Stimulated activated CD4-positive, alpha-beta T cell treated with anti-CD3 and anti-CD28 coated beads, Interleukin-1b, Interleukin-23, amount 100 ng/mL, for 1 hour (primary cell): ENCODE measurements at places on chromosomes 2 and 18.

DNA sequence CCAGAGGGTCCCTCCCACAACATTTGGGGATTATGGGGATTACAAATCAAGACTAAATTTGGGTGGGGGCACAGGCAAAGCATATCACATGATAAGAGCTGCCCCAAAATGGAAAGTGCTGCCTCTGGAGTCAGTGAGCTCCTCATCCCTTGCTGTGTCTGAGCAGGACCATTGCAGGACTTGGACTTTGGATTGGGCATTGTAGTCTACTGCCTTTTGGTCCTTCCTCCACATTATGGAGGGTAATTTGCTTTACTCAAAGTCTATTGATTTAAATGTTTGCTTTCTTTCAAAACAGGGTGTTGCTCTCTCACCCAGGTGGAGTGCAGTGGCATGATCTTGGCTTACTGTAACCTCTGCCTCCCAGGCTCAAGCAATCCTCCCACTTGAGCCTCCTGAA is 106.8 kb upstream of the LDAH start:
- no peak for DNase-seq

DNA sequence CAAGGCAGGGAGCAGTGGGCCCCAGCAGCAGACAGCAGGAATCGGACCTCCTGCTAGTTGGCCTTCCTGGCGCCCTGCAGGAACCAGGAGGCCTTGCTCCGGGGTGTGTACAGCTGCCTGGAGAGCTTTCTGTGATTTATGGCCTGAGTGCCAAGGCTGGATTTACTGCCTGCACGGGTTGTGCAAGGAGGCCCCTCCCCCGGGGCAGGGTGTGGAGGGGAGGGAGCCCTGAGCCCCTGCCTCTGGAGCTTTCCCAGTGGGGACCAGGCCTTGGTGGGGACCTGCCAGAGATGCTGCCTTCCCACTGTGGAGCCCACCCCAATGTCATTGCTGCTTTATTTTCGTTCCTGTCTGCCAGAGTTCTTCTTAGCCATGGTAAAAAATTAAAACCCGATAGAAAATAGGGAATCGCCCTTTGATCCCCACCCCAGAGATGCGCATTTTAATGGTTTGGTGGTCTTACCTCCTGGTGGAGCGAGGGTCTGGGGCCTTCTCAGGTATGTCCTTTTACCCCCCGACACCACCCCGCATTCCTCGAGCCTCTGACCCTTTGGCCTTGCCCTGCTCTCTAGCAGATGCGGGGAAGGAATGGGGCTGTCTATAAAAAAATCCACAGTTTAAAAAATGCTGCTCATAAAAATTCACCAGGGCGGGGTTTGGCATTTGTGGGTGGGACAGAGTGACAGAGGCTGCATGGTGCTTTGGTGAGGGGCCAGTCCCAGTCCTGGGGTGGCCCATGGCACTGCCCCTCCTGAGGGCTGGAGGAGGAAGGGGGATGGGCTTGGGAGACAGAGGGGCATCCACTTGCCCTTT is 6.9 kb upstream of the RALB start:
- DNase-seq = no peak

DNA sequence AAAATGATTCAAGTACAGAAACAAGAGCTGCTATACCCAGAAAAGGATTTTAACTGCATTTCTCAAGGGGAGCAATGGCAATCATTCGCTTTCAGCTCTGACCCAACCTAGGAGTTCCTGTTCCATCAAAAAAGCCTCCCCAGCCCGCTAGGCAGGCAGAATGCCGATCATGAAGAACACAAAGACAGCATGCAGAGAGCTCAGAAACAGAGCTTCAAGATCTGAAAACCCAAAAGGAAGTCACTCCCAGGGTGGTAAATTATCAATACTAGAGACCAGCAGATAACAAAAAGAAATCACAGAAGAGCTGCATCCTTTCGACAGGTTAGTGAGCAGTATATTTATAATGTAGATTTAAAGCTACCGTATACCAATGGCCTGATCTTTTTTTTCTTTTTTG is 84.8 kb upstream of the CRIM1 start:
- no peak for DNase-seq

DNA sequence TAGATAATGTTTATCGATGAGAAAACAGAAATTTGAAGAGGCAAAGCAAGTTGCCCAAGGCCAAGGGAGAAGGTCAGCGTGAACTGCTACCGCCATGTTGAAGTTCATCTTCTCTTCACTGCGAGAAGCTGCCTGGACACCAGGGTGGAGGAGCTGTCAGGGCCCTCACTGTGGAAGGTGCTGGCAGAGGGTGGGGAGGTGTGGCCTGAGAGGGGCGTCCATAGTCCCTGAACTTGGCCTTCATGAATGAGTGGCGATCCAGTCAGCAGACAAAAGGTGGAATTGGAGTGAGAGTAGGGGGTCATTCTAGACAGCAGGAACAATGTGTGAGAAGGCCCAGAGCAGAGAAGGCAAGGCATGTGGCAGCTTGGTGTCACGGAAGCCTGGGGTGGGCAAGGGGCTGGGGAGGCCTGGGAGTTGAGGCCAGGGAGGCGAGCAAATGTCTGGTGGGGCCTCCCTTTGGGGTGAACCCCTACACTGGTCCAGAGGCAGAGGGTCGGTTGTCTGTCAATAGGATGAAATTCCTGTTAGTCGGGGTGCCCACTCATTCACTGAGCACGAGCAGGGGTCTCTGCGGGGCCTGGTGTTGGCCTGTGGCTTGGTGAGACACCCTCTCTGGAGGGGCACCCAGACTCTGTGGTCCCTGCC is 33.3 kb upstream of the KCNF1 start:
- DNase-seq = no peak

- DNase-seq = no peak
Measured at GRCh38 chr2:39922679-39923405, 143.8 kb upstream of the THUMPD2 start.

DNA sequence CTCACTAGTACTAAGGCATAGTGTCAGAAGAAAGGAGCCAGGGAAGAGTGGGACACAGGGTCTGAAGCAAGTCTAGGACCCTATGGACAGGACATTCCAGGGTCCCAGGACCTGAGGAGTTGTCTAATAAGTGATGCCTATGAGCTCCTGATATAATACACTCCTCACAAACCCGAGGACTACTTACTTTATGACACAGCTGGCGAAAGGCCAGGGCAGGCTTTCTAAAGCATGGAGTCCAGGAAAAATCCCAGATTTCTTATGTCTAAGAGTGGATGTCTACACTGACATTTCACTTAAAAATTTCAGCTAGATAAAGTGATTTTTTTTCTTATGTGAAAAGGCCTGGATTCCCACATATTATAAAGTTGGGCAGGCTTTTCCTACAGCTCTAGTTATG is 502.2 kb upstream of the SETBP1 start:
- no peak for DNase-seq
